ENCODE measurements at places on chromosomes 5 and 9. TPM values are rescaled to one million over a fixed set of nuclear protein-coding genes. Genes with fewer than 3 reads are reported as not detected.
A peak's percentile ranks its signal among the peaks of the same experiment; 100 is the strongest.

- DNase-seq: no peak
Observed at GRCh38 chr9:13047827-13048587, 231.5 kb downstream of the MPDZ start.

- no peak for DNase-seq
Observed at GRCh38 chr5:463301-463700, 20.3 kb downstream of the EXOC3 start.

DNA sequence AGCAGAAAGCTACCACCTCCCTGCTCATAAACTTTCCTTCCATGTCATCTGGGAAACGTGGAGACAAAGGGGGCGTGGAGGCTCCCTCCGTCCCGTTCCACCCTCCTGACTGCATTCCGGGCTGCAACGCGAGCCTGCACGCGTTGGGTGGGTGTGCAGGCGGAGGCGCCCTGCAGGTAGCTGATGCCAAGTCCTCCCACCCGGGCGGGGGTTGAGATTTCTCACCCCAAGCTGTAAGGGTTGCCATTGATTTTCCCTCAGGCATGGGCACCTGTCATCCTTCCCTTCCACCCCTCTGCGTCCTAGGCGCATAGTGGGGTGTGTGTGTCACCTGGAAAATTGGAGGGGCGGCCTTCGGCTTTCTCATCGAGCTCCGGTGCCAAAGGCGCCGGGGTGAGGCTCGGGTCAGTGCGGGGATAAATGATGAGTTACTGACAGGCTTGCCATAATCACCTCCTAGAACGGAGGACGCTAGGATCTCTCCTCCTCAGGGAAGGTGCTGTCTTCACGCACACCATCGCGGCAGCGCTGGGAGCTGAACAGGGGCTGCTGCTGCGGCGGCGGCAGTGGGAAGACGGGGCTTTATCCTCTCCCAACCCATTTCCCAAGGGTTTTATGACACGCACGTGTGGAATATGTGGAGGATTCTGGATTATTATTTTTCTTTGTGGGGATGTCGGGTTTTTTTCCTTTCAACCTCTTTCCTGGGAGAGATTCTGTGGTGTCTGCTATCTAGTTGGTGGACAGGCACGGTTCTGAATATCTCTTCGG, 973 bp downstream of the PLPPR1 start:
- DNase-seq: peak; percentile 63

- DNase-seq: no peak
Observed at GRCh38 chr9:34962546-34962945, 4.5 kb downstream of the PHF24 start.

DNA sequence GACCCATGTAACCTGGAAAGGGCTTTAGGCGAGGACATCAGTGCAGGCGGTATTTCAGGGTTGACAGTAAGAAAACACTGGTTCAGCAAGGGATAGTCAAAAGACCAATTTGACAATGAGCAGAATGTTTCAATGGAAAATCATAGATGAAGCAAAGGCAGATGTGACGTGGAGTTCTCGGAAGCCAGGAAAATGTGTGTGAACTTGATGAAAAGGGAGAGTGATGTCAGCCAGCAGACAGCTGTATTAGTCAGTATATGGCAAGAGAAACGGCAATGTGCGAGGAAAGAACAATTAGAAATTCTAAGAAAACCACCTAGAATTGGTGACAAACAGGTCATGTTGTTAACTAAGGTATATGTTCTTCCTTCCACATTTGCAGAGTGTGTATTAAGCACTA, 503.9 kb upstream of the DAB2 start:
- no peak for DNase-seq

DNA sequence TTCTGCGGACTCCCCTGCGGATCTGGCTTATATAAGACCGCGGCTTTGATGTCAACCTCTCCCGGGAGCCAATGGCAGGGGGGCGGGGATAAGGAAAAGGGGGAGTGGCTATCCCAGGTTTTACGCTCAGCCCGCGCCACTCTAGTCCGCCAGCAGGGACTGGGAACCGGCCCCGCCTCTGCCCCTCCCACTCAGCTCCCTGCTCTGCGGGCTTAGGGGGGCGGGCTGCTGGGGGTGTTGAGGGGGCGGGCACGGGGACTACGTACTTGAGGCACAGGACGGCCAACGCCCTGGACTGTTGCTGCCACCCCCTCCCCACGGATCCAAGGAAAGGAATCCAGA, at the start of gene HAND1:
HAND1 (minus strand) TSS at position 4 of the 342 bp plus-strand sequence. CDS start 219 bp downstream, outside the sequence.
- peak; percentile 76 for DNase-seq

GRCh38 chr5:113373426-113373825, 61.4 kb downstream of the TSSK1B start:
- DNase-seq: no peak

DNA sequence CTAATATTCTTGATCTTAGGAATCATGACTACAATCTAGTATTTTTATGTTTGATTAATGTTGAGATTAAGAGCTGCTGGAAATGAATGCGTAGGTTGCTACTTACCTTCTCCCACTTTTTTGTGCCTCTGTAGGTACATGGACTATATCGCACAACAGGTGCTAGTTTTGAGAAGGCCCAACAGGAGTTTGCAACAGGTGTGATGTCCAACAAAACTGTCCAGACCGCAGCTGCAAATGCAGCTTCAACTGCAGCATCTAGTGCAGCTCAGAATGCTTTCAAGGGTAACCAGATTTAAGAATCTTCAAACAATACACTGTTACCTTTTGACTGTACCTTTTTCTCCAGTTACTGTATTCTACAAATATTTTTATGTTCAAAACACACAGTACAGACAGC, 115.0 kb downstream of the SCAMP1 start:
- no peak for DNase-seq

DNA sequence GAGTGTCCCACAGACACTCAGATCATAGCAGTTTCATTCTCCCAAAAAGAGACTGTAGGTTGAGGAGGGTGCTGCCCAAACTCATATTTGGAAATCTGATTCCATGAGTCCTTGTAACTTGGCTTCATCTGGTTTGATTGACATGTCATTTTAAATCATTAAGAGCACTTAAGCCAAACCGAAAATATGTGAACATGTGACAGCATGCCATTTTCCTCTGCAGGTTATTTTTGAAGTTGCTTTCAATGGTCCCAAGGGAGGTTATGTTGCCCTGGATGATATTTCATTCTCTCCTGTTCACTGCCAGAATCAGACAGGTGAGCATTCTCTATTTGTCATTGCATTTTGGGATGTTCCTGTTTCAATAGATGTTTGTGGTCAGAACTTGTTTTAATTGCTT, 87.6 kb downstream of the MAMDC2 start:
- no peak for DNase-seq

GRCh38 chr9:120258096-120258495, 321.9 kb downstream of the CDK5RAP2 start:
- no peak for DNase-seq

DNA sequence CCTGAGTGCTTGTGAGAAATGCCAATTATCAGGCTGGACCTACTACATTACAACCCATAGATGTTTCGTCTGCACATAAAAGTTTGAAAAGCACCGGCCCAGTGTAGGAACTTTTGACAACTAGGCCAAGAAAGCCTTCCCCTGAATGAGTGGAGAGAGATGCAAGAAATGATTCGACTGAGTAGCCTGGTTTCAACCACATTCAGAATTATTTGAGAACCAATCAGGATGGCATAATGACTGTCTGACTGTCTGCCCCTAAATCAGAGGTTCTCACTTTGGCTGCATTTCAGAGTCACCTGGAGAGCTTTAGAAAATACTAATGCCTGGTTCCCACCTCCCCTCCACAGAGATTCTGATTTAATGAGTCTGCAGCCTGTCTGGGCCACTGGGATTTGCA, 61.1 kb downstream of the FRMD3 start:
- DNase-seq: no peak

- DNase-seq: peak; percentile 64
Observed at GRCh38 chr9:38677660-38678303, 42.2 kb downstream of the FAM240B start.

GRCh38 chr9:116099821-116100220, 53.8 kb upstream of the PAPPA start:
- DNase-seq: no peak

GRCh38 chr5:150070821-150071220, 15.5 kb downstream of the CSF1R start:
- DNase-seq: no peak

GRCh38 chr5:124614836-124615385, 131.5 kb downstream of the ZNF608 start:
- no peak for DNase-seq

DNA sequence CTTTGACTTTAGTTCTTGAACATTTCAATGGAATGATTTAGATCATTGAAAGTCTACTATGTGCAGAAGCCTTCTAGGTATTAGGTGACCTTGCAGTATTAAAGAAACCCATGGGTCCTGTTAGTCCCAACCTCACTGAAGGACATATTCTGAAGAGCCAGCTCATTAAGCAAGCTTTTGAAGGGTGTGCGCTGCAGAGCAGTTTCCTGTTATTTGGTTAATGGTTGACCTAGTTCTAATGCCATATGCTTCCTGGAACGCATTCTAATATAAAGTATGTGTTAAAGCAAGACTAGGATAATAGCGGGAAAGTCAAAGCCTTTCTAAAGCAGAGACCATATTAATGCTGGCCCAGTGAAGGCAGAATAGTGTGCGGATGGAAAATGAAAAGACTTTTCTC, 20.1 kb downstream of the ZNF462 start:
- DNase-seq: no peak

DNA sequence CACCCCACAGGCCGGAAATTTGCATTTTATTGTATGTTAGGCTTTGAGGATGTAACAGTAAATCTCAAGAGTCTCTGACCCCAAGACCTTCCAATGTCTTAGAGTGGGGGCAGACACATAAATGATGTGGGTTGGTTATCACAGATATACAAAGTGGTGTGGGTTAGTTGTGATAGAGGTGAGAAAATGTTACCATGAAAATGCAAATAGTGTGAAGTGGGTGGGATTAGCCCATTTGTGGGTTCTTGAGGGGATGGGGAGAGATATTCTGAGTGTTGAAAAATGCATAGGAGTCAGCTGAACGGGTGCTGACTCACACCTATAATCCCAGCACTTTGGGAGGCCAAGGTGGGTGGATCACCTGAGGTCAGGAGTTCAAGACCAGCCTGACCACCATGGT, 7.9 kb upstream of the RNF145 start:
- no peak for DNase-seq

DNA sequence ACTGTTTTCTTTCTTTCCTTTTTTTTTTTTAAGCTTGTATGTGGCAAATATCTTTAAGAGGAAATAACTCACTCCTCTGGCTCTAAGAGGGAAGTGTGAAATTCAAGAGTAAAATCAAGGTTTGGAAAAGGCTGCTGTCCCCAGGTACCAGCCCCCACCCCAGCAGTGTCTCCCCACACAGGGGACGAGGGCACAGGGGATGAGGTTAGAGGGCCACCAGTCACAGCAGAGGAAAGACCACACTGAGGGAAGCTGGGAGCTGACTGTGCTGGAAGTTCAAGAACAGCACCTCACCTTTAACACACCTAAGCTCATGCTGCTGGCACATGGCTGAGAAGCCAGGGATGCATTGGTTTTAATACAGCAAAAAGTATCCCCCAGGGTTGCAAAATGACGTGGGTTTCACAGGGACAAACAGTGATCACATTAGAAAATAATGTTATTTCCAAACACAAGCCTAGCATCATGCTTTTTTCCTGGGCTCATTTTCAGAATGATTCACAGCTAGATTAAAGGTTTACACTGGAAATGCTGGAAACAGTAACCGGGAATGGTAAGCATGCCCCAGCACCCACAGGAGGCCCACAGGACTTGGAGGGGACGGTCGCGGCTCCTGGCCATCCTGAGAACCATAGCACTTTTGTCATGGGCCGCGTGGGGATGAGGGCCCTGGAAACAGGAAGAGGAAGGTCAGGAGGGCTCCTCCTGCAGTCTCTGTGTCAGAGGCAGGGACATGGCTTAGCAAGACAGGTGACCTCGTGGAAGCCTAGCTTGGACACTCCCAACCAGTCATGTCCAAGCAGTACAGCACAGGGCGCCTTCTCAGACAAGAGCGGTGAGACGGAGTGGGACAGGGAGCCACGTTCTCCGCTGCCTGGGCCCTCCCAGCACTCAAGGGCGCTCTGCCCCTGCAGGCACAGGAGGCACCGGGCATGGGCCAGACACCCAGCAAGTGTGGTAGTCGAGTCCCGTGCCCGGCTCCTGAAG, 6.9 kb downstream of the LPCAT1 start:
- DNase-seq: peak; percentile 40

DNA sequence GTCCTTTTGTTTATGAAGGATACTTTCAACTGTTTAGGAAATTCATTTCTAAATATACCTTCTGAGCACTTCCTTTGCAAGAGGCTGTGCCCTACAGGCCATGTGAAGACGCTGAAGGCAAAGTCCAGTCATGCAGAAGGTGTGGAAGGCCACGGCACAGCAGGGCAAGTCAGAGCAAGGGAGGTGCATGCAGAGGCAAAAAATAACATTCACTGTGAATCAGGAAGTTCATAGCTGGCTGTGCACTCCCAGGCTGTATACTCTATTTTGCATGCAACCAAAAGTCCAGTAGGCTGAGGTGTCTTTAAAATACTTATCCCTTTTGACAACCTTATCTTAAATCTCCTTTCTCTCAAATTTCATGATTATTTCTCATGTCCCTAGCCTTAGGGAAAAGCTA, 50.3 kb downstream of the GNAQ start:
- DNase-seq: no peak

DNA sequence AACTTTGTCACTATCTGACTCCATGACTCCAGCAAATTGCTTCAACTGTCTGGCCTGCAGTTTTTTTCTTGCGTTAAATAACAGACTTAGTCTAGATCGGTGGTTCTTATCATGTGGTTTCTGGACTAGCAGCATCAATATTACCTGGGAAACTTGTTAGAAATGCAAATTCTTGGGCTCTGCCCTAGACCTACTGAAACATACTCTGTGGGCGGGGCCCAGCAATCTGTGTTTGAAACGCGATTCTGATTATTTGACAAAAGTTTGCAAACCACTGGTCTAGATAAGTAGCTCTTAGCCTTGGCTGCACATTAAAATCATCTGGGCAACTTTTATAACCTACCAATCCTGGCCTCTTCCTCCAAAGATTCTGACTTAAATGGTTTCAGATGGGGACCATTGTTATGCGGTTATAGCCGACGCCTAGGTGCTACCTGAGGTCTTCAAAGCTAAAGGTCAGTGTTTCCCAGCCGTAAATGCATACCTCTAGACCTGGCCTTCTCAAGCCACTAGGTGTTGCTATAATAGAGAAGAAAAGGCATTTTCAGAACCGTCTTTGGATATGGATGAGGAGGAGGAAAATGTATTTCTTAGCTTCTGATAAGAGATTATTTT, 74.0 kb downstream of the C9orf85 start:
- no peak for DNase-seq

Gene CDH6
- 3.3 TPM for total RNA-seq

Gene CCL21
- 12.4 TPM for total RNA-seq

Gene UAP1L1
- 13.6 TPM for total RNA-seq

Gene ADAMTS19
- total RNA-seq: 0.95 TPM

Gene FOXD4L3
- total RNA-seq: not detected

Gene SLC6A7
- not detected for total RNA-seq

Gene HTR1A
- total RNA-seq: not detected

Gene SLCO6A1
- total RNA-seq: not detected

Gene GRIN1
- total RNA-seq: not detected

Gene PALM2AKAP2
- 90.1 TPM for total RNA-seq

Gene PCDHA7
- total RNA-seq: not detected

Gene PRR16
- total RNA-seq: 12.7 TPM

Gene JAKMIP2
- total RNA-seq: 0.16 TPM

Measured in Right ventricle myocardium inferior (tissue), 1 donor.